ENCODE measurements at places on chromosomes 2 and 18. TPM values are rescaled to one million over a fixed set of nuclear protein-coding genes. Genes with fewer than 3 reads are reported as not detected.

Gene MORN2
- total RNA-seq = 21.7 TPM

Gene HOXD11
- total RNA-seq = not detected

Gene CSRNP3
- total RNA-seq = 3.3 TPM

Gene ABCB11
- total RNA-seq = not detected

Gene GPR45
- total RNA-seq = not detected

Gene HRH4
- 0.13 TPM for total RNA-seq

Gene MDH1
- 256 TPM for total RNA-seq

Gene LMAN1
- total RNA-seq = 180 TPM

Gene ARHGEF4
- 1.1 TPM for total RNA-seq

Gene EFEMP1
- total RNA-seq = 5.1 TPM

Gene TNFAIP6
- total RNA-seq = 8.8 TPM

Gene PRLH
- total RNA-seq = not detected

Gene CIB4
- not detected for total RNA-seq

Gene TRIM43B
- total RNA-seq = not detected

Gene SERPINB13
- total RNA-seq = not detected

Gene ANKRD30BL
- total RNA-seq = not detected

Gene TDRD15
- not detected for total RNA-seq

Data from myocyte (in vitro differentiated cells).